Vagina (tissue), 2 donors: ENCODE measurements at places on chromosomes 11 and 22. TPM values are rescaled to one million over a fixed set of nuclear protein-coding genes. Genes with fewer than 3 reads are reported as not detected.
A peak's percentile ranks its signal among the peaks of the same experiment; 100 is the strongest.

GRCh38 chr11:9971894-9972293 is 308.0 kb downstream of the SWAP70 start:
- no peak for DNase-seq

DNA sequence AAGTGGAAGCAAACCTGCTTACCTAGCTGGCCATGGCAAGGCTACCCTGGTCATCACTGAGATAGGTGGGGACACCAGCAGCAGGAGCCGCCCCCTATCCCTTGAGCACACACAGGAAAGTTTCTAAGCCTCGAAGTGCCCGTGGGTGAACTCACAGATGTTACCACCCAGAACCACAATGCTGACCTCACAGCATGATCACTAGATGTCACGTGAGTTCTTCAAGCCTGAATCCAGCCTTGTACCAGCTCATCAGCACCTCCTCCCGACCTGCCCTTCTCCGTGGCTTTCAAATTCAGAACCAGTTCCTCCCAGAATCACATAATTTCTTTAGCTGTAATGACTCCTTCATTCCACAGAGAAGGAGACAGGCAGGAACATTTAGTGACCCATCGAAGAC is 24.7 kb upstream of the TIMP3 start:
- DNase-seq = no peak

DNA sequence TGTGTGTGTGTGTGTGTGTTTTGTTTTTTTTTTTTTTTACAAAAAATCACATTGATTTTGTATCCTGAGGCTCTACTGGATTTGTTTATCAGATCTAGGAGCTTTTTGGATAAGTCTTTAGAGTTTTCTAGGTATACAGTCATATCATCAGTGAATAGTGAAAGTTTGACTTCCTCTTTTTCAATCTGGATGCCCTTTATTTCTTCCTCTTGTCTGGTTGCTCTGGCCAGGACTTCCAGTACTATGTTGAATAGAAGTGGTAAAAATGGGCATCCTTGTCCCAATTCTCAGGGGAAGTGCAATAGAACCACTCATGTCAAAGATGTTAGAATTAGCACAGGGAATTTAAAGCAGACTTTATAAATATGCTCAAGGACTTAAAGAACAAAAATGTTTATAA is 32.6 kb upstream of the PRDM11 start:
- no peak for DNase-seq

DNA sequence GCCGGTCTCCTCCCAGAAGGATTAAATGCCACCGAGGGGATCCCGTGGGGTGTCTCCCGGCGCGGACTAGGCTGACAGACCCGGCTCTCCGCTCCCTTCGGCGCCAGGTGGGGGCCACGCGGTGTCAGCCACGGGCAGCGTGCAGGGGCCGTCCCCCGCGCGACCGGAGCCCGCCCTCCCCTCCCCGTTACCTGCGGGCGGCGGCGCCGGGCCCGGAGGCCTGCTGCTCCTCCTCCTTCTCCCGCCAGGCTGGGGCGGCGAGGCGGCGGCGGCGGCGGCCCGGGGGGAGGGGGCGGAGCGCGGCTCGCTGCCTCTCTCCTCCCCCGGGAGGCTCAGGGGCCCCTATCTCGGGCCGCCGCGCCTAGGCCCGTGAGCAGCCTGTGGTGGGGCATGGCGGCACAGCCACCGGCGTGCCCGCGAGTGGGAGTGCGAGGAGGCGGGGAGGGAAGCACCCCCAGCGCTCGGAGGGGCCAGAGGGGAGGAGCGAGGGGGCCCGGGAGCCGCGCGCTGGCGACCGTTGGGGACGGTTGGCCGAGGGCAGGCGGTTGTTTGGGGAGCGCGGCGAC is 450 bp downstream of the ZBTB44 start:
- DNase-seq = peak; percentile 89

GRCh38 chr22:37420686-37421467 is 6.4 kb downstream of the ELFN2 start:
- no peak for DNase-seq

GRCh38 chr11:57873196-57873911 is 111.8 kb downstream of the CTNND1 start:
- DNase-seq = no peak

GRCh38 chr11:9660886-9661285 is 3.0 kb upstream of the SWAP70 start:
- no peak for DNase-seq

- DNase-seq = no peak
Observed at GRCh38 chr11:44572884-44573283, 7.4 kb downstream of the CD82 start.

DNA sequence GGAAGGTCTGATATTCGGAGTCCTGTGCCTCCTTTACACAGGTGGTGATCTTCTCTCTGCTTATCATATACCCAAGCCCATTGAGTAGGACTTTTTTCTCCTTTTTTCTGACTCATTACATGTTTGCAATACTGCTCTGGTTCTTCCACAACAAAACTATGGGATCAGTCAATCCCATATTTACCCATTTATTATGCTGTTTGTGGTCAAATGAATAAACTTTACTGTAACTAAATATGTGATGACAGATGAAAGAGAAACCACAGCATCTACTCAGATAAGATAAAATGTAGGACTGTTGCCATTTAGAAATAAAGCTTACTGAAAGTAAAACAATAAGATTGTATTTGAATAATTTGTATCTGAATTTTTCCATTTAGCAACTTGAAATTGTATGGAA is 958.7 kb upstream of the FAT3 start:
- DNase-seq = no peak

DNA sequence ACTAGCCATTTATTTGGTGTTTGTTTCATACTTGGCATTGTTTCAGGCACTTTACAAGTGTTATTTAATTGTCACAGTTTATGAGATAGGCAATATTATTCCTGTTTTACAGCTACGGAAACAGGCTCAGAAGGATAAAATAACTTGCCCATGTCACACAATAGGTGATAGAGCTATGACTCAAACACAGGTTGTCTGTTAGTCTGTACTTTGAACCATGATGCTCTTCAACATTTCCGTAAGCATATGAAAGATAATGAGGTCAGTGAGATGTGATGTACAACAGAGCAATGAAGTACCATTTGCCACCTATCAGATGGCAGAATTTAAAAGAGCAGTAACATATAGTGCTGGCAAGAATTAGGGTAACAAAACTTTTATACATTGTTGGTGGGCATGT is 15.3 kb downstream of the TUG1 start:
- no peak for DNase-seq

DNA sequence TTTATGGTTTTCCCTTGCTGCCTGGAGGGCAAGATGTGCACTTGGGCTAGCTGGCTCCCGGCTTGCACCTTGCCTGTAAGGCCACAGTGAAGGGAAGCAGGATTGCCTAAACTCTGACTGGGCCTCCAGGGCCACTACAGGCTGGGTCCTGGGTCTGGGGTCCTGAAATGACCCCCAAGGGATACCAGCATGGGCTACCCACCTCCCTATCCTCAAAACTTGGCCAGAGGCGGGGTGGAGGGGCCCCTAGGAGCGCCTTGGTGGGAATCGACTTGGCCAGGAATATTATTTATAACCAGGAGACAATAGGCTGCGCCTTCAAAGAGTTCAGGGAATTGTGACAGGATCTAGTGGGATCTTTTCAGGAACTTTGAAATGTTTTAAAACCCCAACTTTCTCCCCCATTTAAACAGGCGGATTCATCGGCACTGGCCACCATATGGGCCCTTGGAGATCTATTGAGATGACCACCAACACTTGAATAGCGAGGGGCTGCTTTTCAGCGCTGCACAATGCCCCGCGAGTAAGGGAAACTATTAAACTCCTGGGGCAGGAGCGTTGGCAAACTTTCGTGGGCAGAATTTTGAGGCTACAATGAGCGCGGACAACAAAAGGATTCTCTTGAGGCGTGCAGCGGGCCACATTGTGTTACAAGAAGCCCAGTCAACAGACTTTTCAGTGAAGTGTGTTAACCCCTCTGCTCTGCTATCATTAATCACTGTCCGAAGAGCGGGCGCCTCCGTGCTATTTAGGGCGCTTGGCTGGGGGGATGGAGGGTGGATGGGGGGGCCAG is 15.2 kb downstream of the PAX6 start:
- DNase-seq = peak; percentile 61

DNA sequence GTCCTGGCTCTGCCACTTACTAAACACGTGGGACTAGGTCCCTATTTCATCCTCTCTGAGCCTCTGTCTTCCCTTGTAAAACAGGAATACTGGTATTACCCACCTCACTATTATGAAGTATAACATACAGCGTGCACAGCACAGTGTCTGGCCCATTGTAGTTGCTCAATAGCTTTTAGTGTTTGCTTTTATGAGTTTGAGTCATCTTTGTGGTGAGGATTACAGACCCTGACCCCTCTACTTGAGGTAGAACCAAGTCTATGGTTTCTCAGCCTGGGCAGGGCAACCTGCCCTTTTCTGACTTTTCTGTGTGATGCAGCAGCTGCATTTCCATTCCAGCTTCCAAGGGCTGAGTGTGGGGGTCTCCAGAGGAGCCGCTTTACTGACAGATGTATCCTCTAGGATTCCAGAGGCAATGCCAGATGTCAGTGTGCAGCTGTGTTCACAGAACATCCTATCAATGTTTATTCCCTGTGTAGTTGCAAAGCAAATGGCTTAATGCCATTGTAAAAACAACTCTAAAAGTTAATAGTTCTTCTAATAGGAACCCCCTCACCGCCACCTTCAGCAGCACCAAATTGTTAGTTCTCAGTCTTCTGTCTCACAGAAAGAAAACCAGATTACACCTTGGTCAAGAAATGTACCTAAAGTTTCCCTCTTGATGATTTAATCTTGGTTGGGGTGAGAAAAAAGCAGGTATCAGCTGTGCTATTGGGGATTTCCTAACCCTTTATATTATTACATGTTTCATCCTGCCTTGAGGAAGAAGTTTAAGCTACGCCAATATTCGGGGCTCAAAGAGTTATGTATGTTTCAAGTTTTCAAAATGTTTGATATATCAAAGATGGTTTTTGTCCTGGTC is 16.8 kb downstream of the PRR5L start:
- no peak for DNase-seq

DNA sequence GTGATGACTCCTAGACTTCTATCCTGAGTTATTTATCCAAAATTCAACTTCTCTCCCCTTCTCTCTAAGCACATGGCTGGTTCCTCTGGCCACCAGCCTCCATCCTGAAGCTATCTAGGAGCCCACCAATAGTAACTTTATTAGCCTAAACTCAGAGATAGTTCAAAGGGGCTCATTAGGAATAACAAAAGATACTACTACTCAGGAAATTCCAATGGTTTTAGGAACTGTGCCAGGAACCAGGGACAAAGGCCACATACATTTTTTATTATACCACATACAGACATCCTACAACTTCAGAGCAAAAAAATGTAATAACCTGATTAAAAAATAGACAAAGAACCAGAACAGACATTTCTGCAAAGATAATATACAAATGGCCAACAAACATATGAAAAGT is 27.9 kb downstream of the SLC25A17 start:
- DNase-seq = no peak

- no peak for DNase-seq
Observed at GRCh38 chr11:95338430-95338991, 107.5 kb upstream of the SESN3 start.

- DNase-seq = no peak
Observed at GRCh38 chr11:76074148-76075095, 131.9 kb downstream of the WNT11 start.

DNA sequence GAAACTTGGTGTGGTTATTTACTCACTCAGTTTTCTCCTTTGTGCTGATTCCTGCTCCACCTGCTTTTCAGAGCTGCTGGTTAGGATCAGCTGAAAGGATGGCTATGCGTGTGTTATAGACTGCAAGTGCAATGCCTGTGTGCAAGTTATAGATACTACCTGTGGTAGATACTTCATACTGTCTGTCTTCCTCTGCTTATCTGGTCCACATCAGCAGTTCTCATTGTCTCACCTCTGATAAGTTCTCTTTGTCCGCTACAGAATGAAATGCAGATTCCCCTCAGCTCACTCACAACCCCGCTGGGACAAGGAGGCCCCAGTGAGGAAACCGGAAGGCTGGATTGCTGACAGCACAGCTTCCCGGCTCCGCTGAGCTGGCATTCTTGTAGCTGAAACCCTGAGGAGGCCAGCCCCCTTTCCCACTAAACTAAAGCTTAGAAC is 37.5 kb upstream of the LYVE1 start:
- peak; percentile 79 for DNase-seq

- peak; percentile 79 for DNase-seq
Observed at GRCh38 chr11:2653198-2653551, 46.6 kb downstream of the KCNQ1OT1 start.

DNA sequence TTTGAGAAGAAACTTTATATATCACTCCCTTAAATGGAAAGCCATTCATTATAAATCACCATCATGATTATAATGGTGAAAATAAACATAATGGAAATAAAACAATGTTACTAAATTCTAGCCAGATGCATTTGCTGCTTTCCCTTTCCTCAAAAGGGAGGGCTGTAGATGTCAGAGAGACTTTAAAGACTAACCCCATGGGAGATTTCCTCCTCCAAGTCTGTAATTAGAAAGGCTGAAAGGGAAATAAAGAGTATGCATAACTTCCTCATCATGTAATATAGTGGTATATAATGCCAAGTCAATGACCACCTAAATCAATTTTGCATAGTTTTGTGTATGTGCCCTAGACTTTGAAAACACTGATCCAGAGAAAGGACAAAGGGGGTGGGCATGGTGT is 6.4 kb downstream of the CD6 start:
- no peak for DNase-seq

DNA sequence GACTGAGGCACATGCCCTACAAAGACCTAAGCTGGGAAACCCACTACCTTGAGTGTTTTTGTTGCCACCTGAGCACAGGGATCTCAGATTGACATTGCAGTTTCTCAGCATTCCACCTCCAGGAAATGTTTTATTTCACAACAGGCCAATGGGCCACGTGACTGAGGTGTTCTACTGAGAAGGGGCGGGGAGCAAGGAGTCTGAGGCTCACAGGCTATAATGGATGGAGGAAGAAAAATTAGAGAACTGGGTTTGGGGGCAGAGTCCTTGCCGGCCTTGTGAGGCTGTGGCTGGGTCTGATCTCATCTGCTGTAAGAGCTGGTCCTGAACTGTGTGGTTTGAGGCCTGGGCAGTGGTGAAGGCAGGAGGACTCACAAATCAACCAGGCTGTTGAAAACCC is 40.7 kb downstream of the ZNF202 start:
- DNase-seq = no peak

DEFB131B gene
- total RNA-seq = not detected

ADM2 gene
- not detected for total RNA-seq

CRYBB2 gene
- not detected for total RNA-seq

JOSD1 gene
- total RNA-seq = 106 TPM

MS4A15 gene
- total RNA-seq = not detected

CDC42EP2 gene
- total RNA-seq = 27.7 TPM

SYT8 gene
- total RNA-seq = 1.2 TPM

MMP13 gene
- total RNA-seq = 0.98 TPM

KRTAP5-8 gene
- not detected for total RNA-seq

SLC17A6 gene
- total RNA-seq = not detected

KRTAP5-11 gene
- total RNA-seq = not detected

FAM180B gene
- not detected for total RNA-seq
